ENCODE measurements at places on chromosomes 2 and 18.

DNA sequence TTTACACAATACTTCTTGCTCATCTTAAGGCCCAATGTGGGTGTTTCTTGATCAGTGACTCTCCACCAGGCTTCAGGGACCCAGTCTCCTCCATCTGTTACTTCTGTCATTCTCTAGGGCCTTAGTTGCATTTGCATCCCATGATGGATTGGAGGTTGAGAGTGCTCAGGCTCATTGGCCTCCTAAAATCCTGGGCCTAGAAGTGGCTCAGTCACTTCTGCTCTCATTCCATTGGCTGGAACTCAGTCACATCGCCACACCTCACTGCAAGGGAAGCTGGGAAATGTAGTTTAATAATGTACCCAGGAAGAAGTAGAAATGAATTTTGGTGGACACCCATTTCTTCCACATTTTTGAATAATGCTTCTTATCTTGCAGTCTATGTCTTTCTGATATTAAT lies 223.5 kb downstream of the HRH4 start:
- DNase-seq: no peak

DNA sequence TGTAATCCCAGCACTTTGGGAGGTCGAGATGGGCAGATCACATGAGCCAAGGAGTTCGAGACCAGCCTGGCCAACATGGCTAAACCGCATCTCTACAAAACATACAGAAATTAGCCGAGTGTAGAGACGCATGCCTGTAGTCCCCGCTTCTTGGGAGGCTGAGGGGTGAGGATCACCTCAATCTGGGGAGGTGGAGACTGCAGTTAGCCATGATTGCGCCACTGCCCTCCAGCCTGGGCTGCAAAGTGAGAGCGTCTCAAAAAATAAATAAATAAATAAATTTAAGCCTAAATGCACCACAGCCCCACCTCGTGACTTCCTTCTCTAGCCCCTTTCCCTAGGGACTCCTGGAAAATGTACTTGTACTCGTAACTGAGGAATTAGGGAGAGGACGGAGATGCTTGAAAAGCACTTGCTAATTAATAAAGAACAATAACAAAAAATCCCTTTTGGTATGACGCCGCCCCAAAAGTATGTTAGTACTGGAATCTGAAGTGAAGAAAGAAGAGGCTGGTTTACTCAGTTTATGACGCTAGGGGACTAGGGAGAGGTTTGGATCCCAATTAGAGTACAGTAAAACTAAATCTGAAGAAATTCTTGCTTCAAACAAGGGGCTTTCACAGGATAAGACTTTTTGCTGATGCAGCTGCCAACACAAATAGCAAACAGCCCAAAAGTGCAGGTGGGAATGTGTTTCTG lies 887 bp upstream of the ZNF396 start:
- DNase-seq: no peak

GRCh38 chr2:233255151-233255550 lies 3.7 kb downstream of the ATG16L1 start:
- DNase-seq: no peak

- DNase-seq: no peak
Measured at GRCh38 chr2:196758474-196759377, 40.8 kb downstream of the GTF3C3 start.

DNA sequence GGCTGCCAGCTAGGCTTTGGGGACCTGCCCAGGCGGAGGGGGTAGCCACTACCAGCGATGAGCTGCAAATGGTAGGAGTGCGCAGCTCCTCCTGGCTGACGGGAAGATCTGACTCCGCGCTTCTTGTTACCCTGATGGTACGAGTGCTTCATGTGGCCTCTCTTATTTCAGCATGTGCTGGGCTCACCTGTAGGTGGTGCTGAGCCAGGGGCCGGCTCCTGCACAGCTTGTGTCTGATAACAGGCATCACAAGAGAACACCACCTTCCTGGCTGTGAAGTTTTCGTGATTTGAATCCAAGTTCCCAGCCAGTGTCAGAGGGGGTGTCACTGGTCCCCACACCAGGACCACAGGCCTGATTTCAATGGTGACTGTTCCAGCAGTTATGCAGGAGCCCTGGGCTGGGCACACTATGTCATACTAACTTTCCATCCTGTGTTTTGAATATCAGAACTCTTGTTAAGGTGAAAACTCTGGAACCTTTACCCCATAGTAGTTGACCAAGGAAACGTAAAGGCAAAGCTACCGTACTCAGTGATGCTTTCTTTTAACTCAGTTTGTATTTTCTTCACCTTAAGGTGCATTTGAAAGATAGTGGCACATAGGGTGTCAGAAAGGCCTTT lies 28.0 kb downstream of the APCDD1 start:
- no peak for DNase-seq

- no peak for DNase-seq
Measured at GRCh38 chr2:105437708-105438103, 38.9 kb upstream of the FHL2 start.

GRCh38 chr2:182447863-182448262 lies 21.0 kb upstream of the PDE1A start:
- DNase-seq: no peak

DNA sequence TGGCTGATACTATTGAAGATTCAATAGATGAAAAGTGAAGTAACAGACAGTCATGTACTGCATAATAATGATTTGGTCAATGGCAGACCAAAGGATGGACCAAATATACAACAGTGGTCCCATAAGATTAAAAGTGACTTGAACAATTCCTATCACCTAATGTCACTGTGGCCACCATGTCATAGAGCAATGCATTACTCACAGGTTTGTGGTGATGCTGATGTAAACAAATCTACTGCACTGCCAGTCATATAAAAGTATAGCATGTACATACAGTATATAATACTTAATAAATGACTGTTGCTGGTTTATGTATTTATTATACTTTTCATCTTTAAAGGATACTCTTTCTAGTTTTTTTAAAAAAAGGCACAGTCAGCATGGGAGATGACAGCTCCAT lies 99.9 kb downstream of the USP34 start:
- DNase-seq: no peak

DNA sequence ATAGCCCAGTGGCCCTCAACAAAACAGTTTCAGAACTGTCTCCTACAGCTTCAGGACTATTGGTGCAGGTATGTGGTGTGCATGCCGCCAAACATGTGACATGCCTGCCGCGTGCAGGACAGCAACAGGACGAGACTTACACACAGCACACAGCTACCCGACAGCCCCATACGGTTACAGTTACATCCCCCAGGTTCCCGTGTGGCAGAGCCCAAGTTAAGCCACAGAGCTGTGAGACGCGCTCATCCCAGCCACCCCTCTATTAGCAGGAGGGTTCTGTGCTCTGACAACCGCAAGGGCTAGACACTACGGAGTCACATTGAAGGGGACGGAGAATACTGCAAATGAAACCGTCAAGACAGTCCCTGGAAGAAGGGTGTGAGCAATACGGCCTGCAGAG lies 16.4 kb upstream of the TUBB6 start:
- DNase-seq: no peak

DNA sequence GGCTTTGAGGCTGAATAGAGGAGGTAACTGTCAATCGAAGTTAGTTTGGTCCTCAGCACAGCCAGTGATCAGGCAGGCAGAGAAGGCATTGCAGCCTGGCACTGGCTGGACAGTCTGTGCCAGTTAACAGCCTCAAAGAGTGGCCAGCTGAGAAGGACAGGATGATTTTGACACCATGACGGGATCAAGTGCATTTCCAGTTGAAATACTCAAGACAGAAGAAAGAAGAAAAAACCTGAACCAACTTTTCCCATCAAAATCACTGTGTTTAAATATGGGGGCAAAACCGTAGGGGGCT lies 96.7 kb upstream of the ZCCHC2 start:
- DNase-seq: no peak

DNA sequence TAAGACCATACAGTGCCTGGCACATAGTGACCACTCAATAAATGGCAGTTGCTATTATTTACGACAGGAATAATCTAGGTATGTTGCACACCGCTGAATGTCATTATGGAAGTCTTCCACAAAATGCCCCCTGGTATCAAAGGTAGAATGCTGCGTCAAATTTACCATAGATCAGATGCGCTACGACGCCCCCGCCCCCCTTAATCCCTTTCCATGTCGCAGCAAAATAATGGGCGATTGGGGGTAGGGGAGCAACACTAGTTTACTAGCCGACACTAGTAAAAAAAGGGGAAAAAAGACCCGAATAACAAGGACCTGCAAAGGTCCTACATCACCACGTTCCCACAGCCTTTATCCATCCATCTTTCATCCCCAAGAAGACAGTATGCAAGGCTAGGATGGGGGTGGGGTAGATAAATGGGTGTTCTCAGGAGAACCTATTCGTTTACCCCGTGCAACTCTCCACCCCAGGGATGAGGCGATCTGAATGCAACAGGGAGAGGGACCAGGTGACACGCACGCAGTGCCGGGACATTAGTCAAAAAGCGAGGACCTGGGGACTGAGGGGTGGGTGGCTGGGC lies 455 bp downstream of the PREPL start:
- no peak for DNase-seq

DNA sequence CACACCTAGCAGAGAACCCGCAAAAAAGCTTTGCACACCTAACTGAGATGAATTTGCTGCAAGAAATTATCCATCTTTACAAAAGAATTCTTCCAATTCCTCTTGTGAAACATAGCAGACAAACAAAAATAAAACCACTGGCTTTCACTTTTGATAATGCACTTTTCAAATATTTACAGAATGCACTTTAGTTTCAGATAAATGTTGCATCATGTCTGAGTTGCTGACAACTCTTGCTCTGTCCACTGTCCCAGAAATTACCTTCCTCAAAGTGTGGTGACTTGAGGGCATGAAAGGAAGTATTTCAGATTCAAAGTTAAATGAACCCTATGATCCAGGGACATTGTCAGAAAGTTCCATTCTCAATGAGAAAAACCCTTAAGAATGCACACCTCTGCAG lies 256.2 kb upstream of the PARD3B start:
- DNase-seq: no peak

- no peak for DNase-seq
Measured at GRCh38 chr2:20596973-20597859, 53.7 kb downstream of the HS1BP3 start.

GRCh38 chr2:74457129-74457548 lies 1.1 kb upstream of the WBP1 start:
- no peak for DNase-seq

GRCh38 chr2:146131048-146131447 lies 1611.1 kb upstream of the ZEB2 start:
- DNase-seq: no peak

GRCh38 chr2:141528990-141529389 lies 601.8 kb downstream of the LRP1B start:
- DNase-seq: no peak

DNA sequence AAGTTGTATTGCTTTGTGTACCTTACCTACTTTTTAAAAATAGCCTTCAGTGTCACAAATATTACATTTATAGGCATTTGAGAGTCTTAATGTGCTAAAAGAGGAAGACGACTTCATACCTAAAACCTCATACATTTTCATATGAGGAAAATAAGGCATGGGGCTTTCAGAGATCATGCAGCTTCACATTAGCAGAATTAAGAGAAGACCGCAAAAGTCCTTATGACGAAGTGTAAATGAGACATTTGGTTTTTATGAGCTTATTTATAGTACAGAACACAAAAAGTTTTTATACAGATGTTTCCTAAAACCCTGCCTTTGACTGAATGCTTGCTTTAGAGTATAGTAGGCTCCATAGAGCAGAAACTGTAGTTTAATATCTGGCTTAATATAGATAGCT lies 10.1 kb upstream of the CCDC138 start:
- no peak for DNase-seq

- no peak for DNase-seq
Measured at GRCh38 chr18:2572171-2572569, 813 bp downstream of the NDC80 start.

DNA sequence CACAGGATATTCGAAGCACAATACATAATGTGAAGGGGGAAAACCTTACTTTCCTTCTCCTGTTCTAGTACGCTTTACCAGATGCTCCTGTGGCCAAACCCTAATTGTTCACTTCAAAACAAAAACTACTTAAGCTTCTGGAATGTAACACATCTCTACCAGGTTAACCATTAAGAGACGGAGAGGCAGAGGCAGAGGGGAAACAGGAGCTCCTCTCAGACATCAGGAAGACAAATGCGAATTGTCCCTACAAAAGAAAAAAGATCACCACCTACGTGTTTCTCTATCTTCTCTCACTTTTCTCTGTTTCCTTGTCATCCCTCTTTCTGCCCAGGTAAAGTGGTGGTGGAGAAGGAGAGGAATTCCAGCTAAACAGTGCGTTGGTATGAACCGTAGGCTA lies 266.8 kb downstream of the NRXN1 start:
- DNase-seq: no peak

DNA sequence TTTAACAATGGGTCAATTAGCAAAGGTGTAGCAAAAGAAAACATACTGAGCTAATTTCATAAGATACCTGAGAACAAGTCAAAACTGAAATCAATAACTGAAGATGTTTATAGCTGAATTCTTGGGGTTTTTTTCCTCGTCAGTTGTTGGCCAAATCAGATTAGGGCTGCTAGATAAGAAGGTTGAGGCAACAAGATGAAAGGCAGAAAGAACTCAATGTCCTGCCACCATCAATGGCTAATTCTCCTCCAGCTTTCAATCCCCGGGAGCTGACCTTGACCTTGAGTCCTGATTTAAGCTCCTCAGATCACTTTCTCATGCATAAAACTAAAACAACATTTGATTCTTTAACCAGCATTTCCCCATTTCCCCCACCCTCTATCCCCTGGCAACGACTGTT lies 61.8 kb downstream of the MREG start:
- DNase-seq: no peak

GRCh38 chr2:45439788-45440773 lies 171.0 kb downstream of the SRBD1 start:
- no peak for DNase-seq

GRCh38 chr2:20224716-20225293 lies at the start of gene SDC1:
TSS of gene SDC1 (minus strand) at chr2:20225130. CDS start at chr2:20224867, 263 bp downstream.
- peak; percentile 58 for DNase-seq

GRCh38 chr2:15973481-15974401 lies 33.4 kb downstream of the MYCN start:
- DNase-seq: no peak

DNA sequence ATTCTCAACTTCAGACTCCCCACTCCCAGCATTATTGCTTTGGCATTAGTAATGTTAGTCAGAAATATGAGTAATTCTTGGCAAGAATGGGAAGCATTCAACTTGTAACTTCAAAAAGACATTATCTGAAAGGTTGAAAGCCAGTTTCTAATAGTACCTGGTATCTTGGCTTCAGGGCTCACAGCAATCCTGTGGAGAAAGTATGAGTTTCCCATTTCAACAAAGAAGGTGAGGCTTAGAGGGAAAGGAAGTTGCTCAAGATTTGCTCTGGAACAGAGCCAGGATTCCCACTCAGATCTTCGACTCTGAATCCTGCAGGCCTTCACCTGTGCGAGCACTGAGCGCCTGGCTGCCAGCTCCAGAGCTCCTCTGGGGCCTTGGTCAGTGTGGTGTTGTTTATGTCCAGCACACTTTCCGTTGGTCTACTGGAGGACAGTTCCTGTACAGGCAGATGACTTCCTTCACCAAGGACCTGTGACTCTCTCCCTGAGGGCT lies 136.1 kb downstream of the MCFD2 start:
- DNase-seq: no peak

DNA sequence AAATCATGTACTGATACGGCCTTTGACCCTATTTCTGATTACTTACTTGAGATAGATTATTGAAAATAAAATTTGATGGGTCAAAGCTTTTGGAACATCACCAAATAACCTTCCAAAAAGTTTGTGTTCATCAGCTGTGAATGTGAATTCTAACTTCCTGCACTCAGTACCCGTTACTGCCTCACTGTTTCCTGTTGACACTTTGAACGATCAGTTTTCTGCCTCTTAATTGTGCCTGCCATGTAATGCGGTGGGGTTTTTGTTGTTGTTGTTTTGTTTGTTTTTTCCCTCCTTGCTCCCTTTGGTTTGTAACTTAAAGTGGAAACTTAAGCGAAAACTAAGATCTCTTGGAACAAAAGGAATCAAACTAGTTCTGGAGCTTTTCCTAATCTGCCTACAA lies 18.9 kb downstream of the ATG16L1 start:
- DNase-seq: no peak
